Fibroblast of gingiva (primary cell): ENCODE measurements at places on chromosomes 5 and 9.

DNA sequence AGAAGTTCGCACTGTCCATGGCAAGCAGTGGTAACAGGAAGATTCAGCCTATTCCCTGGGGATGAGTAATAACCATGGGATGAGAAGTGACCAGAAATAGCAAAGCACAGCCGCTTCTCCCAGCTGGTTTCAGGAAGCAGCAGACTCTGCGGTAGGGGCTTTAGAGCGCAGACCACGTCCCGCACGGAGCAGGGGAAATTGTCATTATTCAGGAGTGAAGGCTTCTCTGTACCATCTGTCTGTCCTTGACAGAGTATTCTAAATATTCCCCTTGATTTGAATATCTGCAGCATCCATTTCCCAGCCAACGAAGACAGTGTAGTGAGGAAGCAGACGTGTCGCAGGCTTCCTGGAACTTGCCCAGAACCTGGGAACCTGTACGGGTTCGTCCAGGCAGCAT lies 159.6 kb downstream of the NXNL2 start:
- DNase-seq: no peak

GRCh38 chr9:78918976-78919375 lies 622.1 kb downstream of the PSAT1 start:
- DNase-seq: peak; percentile 65

DNA sequence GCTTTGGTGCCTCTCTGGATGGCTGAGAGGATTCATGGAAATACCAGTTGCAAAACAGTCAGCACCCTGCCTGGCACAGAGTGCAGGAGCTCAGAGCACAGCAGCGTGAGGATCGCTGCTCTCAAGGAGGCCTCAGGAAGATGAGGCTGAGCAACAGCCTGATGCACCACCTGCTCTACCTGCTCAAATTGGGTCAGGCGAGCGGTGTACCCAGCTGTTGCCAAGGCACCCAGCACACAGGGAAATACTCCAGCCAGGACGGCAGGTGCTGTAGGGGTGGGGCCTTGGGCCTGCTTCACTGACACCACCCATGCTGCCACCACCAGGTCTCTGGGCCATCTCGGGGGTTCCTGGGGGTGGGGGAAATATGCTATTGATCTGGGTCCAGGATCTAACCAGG lies 4.3 kb downstream of the EEIG1 start:
- no peak for DNase-seq

- peak; percentile 96 for DNase-seq
Measured at GRCh38 chr5:177456976-177457851, 10.6 kb downstream of the PRR7 start.

GRCh38 chr9:134895908-134896833 lies 15.6 kb downstream of the FCN2 start:
- peak; percentile 54 for DNase-seq

DNA sequence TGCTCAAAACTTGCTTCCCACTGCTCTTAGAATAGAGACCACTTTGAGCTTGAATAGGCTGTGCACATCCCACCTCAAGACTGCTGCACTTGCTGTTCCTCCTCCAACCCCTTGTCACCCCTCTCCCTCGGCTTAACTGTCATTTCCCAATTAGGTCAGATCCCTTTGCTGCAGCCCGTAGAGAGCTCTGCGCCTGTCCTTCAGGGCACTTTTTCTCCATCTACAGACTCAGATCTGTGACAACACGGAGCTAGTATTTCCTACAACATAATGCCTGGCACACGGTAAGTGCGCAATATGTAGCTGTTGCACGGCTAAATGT lies 485 bp upstream of the HABP4 start:
- peak; percentile 9 for DNase-seq

- no peak for DNase-seq
Measured at GRCh38 chr9:33628865-33629410, 104.9 kb downstream of the ANKRD18B start.

DNA sequence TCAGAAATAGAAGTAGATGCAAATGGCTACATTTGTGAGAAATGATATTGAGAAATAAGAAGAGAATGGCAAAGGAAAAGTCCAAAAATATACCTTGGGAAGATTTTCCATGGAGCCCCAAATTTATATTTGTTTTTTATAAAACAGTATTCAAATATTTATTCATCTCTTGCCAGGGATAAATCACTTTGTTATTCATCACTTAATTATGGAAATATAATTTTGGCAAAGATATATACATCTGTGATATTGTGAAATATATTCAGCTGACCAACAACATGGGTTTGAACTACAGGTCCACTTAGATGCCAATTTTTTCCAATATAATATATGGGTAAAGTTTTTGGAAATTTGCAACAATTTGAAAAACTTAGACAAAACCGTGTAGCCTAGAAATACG lies 19.7 kb upstream of the RAPGEF6 start:
- DNase-seq: no peak

GRCh38 chr5:125199968-125200865 lies 453.8 kb upstream of the ZNF608 start:
- no peak for DNase-seq

DNA sequence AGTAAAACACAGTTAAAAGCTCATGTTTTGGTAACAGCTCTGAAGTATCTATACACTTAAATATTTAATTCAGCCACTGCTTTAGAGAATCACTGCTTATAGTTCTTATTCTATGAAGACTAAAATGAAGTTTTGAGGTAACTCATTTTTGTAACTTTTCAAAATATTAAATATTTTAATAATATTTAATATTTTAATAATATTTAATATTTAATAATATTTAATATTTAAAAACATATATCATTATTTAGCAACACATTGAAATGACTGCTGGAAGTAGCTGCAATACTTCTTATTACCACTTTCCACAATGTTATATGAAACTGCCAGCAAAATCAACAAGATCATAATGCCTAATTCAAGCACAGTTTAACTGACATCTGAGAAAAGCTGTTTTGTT lies 18.7 kb upstream of the GCNT4 start:
- DNase-seq: no peak

GRCh38 chr5:2857837-2858236 lies 106.4 kb upstream of the IRX2 start:
- DNase-seq: no peak

- no peak for DNase-seq
Measured at GRCh38 chr9:71859939-71860338, 51.1 kb downstream of the ABHD17B start.

- no peak for DNase-seq
Measured at GRCh38 chr9:113215132-113215531, 5.9 kb downstream of the FKBP15 start.

- no peak for DNase-seq
Measured at GRCh38 chr5:150279330-150280020, 10.1 kb downstream of the CAMK2A start.

- DNase-seq: no peak
Measured at GRCh38 chr5:68543212-68543611, 327.7 kb downstream of the PIK3R1 start.

DNA sequence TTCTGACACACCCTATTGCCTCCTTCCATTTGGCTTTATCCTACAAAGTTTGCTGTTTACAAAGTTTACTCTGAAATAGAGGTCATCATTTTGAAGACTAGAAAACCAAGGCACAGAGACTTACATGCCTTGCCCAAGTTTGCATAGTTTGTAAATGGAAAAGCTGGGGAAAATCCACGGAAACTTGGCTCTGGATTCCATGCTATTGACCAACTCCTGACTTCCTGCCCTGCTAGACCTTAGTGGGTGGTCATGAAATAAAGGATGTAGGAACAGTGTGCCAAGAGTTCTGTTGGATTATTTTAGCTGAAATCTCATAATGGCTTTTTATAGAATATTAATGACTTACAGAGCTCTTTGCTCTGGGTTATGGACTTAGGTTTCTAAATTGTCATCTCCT lies 69.5 kb downstream of the GRIA1 start:
- peak; percentile 80 for DNase-seq

DNA sequence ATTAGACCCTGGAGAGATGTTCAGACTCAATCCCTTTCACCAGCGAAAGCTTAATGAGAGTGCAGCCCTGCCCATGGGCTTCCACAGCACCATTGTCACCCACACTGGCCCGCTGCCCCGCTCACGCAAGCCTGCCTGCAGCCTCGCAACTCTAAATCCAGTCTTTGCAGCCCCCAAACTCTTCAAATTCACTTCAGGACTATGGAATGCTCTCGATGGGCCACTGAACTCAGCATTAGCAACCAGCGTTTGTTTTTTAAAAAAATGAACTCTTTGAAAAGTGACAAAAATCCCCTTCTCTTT lies 17.1 kb downstream of the DCANP1 start:
- DNase-seq: no peak

- no peak for DNase-seq
Measured at GRCh38 chr9:134206311-134207300, 42.2 kb upstream of the RNU6ATAC start.

GRCh38 chr5:110027527-110028322 lies 338.0 kb downstream of the MAN2A1 start:
- DNase-seq: peak; percentile 18

- DNase-seq: no peak
Measured at GRCh38 chr9:136014147-136014923, 53.2 kb upstream of the UBAC1 start.

- peak; percentile 77 for DNase-seq
Measured at GRCh38 chr9:132240841-132241482, 79.1 kb downstream of the NTNG2 start.

GRCh38 chr9:121183666-121184423 lies 17.8 kb downstream of the RAB14 start:
- no peak for DNase-seq

- peak; percentile 49 for DNase-seq
Measured at GRCh38 chr5:122195802-122196394, 66.6 kb downstream of the ZNF474 start.

- no peak for DNase-seq
Measured at GRCh38 chr5:118628660-118629354, 359.5 kb downstream of the DTWD2 start.

DNA sequence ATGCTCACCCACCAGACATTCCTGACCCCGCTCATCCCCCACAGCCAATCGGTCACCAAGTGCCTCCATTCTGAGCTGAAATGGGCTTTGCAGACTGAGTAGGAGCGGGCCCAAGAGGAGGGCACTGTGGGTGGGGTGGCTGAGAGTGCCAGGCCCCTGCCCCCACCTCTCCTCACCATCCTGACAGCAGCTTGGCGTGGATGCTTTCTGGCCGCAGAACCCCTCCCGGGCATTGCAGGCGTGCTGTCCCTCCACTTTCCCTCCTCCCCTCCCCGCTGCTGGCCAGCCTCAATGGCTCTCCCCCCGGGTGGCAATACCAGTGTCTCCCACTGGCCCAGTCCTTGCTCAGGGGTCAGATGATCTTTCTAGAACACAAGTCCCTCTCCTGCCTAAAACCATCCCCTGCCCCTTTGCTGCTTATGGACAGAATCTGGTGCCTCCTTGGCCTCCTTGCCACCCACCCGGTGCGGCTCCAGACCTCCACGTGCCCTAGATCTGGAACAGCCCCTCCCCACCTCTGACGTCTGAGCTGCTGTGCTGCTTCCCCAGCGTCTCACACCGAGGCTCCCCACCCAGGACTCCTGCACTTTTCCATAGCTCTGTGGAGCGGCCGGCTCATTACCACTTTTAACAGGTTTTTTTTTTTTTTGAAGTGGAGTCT lies 6.1 kb downstream of the FLT4 start:
- DNase-seq: no peak

DNA sequence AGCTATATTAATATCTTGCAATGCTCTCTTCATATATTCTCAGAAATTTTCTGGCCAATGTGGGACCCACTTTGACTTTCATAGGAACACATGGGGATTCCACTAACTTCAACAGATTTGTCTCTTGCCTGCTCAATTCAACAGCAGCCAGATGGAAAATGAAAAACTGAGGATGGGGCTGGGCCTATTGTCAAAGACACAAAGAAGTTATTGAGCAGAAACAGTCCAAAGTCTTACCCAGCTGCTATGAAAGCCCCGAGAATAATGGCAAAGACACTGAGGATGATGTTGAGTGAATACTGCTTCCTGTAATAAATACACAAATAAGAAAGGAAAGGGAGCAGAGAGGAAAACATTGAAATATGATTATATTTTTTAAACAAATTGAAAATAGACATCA lies 32.6 kb downstream of the SLC35D2 start:
- no peak for DNase-seq

DNA sequence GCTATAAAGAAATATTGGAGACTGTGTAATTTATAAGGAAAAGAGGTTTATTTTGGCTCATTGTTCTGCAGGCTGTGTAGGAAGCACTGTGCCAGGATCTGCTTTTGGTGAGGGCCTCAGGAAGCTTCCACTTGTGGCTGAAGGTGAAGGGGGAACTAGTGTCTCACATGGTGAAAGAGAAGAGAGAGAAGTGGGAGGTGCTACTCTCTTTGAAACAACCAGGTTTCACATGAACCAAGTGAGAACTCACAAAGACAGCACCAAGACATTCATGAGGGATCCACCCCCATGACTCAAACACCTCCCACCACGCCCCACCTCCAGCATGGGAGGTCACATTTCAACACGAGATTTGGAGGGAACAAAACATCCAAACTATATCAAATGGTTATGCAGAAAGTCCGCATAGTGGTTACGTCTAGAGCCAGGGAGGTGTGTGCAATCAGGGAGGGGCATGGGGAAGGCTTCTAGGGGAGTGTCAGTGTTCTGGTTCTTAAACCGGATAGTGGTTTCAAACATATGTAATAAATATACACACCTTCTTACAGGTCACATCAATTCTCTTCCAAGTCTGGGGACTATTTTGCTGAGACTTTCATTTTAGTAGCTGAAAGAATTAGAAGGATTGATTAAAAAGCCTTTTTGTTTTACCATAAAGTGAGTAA lies 113.0 kb downstream of the TRIO start:
- DNase-seq: no peak

- no peak for DNase-seq
Measured at GRCh38 chr9:91234523-91234922, 127.2 kb downstream of the AUH start.

GRCh38 chr9:86202338-86202882 lies 57.0 kb downstream of the C9orf153 start:
- peak; percentile 55 for DNase-seq

DNA sequence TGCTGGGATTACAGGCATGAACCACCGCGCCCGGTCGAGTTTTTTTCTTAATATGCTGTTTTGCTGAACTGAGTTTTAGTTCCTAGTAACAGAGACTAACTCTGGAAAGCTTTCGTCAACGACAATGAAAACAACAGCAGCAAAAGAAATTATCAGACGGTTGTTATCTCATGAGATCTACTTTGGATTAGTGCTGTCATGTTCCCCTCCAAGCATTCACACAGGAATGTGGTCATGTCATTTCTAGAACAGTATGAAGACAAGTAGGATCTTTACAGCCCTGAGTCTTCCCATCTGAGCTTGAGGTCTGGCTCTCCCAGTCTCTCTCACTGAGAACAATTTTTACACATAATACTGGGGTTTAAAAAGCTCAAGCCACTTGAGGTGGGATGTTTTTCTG lies 4.0 kb upstream of the ANKRD33B start:
- DNase-seq: no peak

GRCh38 chr9:76357555-76357954 lies 36.7 kb downstream of the RFK start:
- no peak for DNase-seq

- no peak for DNase-seq
Measured at GRCh38 chr9:33440609-33441008, 6.8 kb downstream of the AQP3 start.
